Tibial nerve (tissue), 4 donors: ENCODE measurements at places on chromosomes 6 and 20.

GRCh38 chr20:24970030-24970553 is 21.0 kb downstream of the CST7 start:
- H3K27ac ChIP-seq, result no peak overlapping the region
- no peaks in the 10 kb centered on the region for H3K4me1 ChIP-seq
- DNase-seq, result no peak
- H3K4me3 ChIP-seq, result no peak overlapping the region

GRCh38 chr6:3306848-3307247 is 48.1 kb downstream of the PSMG4 start:
- no peaks in the 10 kb centered on the region for H3K4me1 ChIP-seq
- no peak overlapping the region for H3K4me3 ChIP-seq
- H3K36me3 ChIP-seq, result no peaks in the 10 kb centered on the region
- no peaks in the 10 kb centered on the region for H3K27me3 ChIP-seq
- no peak for DNase-seq

- no peaks in the 10 kb centered on the region for H3K4me1 ChIP-seq
- no peaks in the 10 kb centered on the region for H3K36me3 ChIP-seq
- H3K27me3 ChIP-seq, result peaks cover 18% of the 10 kb centered on the region
- no peak overlapping the region for H3K4me3 ChIP-seq
- no peak overlapping the region for H3K27ac ChIP-seq
Measured at GRCh38 chr6:34459899-34460593, 5.8 kb upstream of the PACSIN1 start.

DNA sequence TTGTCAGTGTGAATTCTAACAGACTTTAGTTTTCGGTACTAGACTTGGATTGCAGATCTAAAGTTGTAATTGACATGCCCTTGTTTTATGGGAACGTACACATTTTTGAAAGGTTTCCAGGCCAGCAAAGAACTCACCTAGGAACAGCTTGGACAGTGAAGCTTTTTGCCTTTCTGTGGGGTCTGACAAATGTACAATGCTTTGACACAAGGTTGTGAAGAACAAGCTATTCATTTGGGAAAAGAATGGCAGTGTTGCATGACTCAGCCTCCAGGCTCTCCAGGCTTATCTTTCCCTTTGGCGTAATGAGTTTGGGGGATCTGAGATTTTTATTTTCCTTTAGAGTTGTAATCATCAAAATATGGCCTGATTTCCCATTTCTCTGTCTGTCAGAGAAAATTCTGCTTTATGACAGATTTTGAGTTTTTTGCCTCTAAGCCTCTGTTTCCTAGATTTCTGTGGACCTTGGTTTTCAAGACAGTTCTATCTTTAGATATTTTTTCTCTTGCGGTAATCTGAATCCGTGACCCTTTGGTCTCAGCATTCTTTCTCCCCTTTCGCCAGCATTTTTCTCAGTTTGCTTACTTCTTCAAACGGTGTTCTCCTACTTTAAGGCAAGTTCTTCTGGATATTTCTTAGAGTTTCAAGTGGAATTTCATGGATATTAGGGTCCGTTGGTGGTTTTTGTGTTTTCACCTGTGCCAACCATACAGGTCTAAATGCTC is 221.0 kb downstream of the ADGB start:
- no peaks in the 10 kb centered on the region for H3K27me3 ChIP-seq
- no peak overlapping the region for H3K4me3 ChIP-seq
- H3K4me1 ChIP-seq, result no peaks in the 10 kb centered on the region
- no peak overlapping the region for H3K27ac ChIP-seq
- DNase-seq, result no peak

DNA sequence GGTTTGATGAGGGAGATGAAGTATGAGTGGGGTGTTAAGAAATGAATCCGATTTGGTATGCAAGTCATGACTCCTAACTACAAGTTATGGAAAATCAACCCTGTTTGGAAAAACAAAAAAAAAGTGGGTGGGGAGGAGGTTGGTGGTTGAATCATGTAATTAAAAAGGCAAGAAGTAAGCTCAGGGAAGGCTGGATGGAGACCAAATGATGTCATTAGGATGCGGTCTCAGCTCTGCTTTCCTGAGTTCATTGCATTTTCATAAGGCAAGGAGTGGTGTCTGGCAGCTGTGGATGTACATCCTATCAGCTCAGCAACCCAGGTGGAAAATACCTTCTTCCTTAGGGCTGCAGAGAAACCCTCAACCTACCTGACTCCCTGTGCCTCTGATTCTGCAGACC is 60.4 kb upstream of the AKAP12 start:
- H3K27ac ChIP-seq, result no peak overlapping the region
- no peaks in the 10 kb centered on the region for H3K27me3 ChIP-seq
- peak; percentile 14 for DNase-seq
- no peaks in the 10 kb centered on the region for H3K36me3 ChIP-seq
- H3K4me3 ChIP-seq, result no peak overlapping the region

GRCh38 chr6:14664621-14665315 is 547.2 kb downstream of the CD83 start:
- H3K36me3 ChIP-seq, result no peaks in the 10 kb centered on the region
- peaks cover 6% of the 10 kb centered on the region for H3K4me1 ChIP-seq
- H3K27ac ChIP-seq, result no peak overlapping the region
- DNase-seq, result no peak
- no peaks in the 10 kb centered on the region for H3K27me3 ChIP-seq

- H3K4me3 ChIP-seq, result no peak overlapping the region
- H3K36me3 ChIP-seq, result no peaks in the 10 kb centered on the region
- H3K27ac ChIP-seq, result no peak overlapping the region
- no peaks in the 10 kb centered on the region for H3K27me3 ChIP-seq
- no peak for DNase-seq
Measured at GRCh38 chr6:5174756-5175549, 85.8 kb downstream of the LYRM4 start.

DNA sequence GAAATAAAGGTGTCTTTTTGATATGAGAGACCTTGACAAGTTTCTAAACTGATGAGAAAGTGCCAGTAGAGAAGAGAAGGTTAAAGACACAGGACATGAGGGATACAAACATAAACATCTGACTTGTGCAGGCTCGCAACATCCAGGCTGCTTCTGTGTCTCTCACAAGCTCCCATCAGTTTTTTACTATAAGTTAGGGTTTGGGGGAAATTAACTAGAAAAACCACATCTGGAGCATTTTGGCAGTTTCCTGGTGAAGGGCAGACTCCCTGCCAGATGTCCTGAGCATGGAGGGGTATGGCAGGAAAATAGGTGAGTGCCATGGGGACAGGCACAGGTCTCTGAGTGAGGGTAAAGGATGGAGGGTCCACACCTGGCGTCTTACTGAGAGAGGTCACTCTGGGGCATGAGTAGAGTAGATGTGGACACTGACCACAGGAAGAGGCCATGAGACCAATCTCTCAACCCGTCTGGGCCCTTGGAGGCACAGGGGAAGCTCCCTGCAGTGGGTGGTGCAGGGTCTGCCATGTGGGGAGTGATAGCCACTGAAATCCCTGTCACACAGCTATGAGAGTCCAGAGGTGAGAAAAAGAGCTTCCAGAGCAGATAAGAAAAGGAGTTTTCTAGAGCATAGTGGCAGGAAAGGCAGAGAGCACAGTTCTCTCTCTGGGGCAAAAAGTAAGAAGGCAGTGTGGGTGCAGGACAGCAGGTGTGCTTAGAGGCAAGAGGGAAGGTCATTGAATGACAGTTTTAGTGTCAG is 193.3 kb upstream of the SYNDIG1 start:
- H3K4me1 ChIP-seq, result no peaks in the 10 kb centered on the region
- no peak overlapping the region for H3K4me3 ChIP-seq
- H3K36me3 ChIP-seq, result no peaks in the 10 kb centered on the region
- no peak for DNase-seq
- no peaks in the 10 kb centered on the region for H3K27me3 ChIP-seq
- no peak overlapping the region for H3K27ac ChIP-seq

GRCh38 chr6:47413752-47414422 is 63.7 kb upstream of the CD2AP start:
- no peaks in the 10 kb centered on the region for H3K27me3 ChIP-seq
- no peak for DNase-seq
- peak overlapping the region; percentile 73 for H3K27ac ChIP-seq
- H3K36me3 ChIP-seq, result no peaks in the 10 kb centered on the region
- H3K4me3 ChIP-seq, result peak overlapping the region; percentile 32

DNA sequence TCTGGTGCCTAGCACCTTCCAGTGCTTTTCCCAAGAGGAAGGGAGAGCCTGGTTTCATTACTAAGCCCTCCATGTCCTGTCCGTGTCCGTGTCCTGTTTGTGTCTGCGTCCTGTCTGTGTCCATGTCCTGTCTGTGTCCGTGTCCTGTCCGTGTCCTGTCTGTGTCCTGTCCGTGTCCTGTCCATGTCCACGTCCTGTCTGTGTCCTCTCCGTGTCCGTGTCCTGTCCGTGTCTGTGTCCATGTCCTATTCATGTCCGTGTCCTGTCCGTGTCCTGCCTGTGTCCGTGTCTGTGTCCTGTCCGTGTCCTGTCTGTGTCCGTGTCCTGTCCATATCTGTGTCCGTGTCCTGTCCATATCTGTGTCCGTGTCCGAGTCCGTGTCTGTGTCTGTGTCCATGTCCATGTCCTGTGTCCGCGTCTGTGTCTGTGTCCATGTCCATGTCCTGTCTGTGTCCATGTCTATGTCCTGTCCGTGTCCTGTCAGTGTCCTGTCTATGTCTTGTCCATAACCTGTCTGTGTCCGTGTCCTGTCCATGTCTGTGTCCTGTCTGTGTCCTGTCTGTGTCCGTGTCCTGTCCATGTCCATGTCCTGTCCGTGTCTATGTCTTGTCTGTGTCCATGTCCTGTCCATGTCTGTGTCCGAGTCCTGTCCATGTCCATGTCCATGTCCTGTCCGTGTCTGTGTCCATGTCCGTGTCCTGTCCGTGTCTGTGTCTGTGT is 54.4 kb upstream of the BHLHE23 start:
- no peaks in the 10 kb centered on the region for H3K36me3 ChIP-seq
- H3K27ac ChIP-seq, result no peak overlapping the region
- peaks cover 2% of the 10 kb centered on the region for H3K4me1 ChIP-seq
- H3K4me3 ChIP-seq, result no peak overlapping the region
- DNase-seq, result no peak

DNA sequence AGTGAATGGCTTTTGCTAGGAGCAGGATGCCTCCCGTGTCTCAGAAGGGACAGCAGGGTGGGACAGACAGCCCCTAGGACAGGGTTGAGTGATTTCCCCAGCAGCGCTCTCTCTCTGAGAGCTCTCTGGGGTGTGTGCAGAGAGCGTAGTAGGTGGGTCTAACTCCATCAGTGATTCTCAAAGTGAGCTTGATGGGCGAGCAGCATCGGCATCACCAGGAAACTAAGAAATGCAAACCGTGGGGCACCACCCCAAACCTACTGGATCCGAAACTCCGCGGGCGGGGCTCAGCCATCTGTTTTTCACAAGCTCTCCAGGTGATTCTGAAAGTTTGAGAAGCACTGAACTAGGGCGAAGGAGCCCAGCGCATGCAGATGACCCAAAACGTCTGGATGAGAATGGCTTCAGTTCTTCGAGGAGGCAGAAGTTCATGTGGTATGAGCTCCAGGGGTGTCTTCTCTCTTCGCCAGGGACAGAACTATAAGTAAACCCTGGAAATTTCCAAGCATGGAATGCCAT is 119.6 kb upstream of the RNF24 start:
- no peaks in the 10 kb centered on the region for H3K27me3 ChIP-seq
- no peak for DNase-seq
- H3K36me3 ChIP-seq, result no peaks in the 10 kb centered on the region
- H3K4me1 ChIP-seq, result peaks cover 8% of the 10 kb centered on the region
- no peak overlapping the region for H3K4me3 ChIP-seq

GRCh38 chr6:150485161-150485958 is 114.3 kb upstream of the PLEKHG1 start:
- H3K27me3 ChIP-seq, result no peaks in the 10 kb centered on the region
- no peaks in the 10 kb centered on the region for H3K36me3 ChIP-seq
- H3K4me3 ChIP-seq, result no peak overlapping the region
- no peaks in the 10 kb centered on the region for H3K4me1 ChIP-seq

- H3K4me1 ChIP-seq, result no peaks in the 10 kb centered on the region
- H3K27ac ChIP-seq, result no peak overlapping the region
- H3K36me3 ChIP-seq, result no peaks in the 10 kb centered on the region
- no peaks in the 10 kb centered on the region for H3K27me3 ChIP-seq
- no peak overlapping the region for H3K4me3 ChIP-seq
Measured at GRCh38 chr6:112770308-112770707, 423.2 kb downstream of the RFPL4B start.
